ENCODE measurements at places on chromosomes 7 and 10.

DNA sequence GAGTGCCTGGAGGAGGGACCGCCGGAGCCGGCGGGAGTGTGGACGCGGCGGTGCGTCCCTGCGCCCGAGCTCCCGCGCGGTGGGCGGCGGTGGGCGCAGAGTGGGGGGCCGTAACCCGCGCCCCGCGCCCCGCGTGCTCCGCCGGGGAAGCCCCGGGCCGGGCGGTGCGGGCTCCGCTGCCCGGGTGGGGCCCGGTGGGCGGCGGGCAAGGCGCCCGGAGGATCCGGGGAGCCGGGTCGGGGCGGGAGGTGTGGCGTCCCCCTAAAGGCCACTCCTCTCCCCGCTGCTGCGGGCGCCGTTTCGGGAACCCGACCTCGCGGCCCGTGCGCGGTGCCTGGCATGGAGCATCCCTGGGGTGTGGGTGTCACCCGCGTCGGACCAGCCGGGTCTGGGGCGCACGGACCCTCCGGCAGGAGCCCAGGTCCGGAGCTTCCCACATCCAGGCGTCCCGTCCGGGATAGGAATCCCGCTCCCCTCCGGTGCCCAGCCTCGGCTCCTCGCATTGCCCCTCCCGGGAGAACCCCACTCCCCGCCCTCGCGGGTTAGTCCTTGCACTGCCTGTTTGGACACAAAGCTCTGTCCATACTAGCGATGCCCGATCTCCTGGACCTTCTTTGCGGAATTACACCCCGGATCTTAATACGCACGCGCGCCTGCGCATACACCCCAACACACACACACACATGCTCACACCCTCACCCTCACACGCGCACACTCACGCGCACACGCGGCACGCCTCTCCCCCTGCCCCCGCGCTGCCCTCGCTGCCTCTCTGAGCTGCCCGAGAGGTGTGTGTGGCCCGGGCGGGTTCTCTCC is 723 bp downstream of the MTURN start:
- DNase-seq, result peak; percentile 51

GRCh38 chr10:63012623-63013022 is 120.5 kb upstream of the NRBF2 start:
- no peak for DNase-seq

DNA sequence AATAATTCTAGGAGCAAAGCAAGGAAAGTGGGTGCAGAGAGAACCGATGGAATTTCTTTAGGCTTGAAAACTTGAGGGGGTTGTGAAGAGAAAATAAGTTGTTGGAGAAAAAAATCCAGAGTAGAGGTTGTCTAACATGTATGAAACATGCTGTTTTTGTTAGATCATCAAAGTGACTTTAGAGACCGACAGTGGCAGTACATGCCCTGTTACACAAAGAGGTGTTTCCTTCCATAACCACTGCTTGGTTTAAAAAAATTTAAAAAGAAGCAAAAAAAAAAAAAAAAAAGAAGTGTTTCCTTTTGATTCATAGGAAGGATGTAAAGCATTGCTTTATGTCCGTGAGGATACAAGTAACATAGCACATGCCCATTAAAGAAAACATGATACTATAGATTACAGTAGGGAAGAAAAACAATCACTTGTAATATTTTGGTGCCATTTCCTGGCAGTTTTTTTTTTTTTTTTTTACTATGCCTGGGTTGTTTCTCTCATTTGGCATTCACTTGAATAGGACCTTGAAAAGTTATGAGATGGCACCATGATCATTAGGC is 6.1 kb downstream of the ENTPD1 start:
- no peak for DNase-seq

GRCh38 chr10:28906415-28906814 is 229.1 kb downstream of the BAMBI start:
- DNase-seq, result no peak

DNA sequence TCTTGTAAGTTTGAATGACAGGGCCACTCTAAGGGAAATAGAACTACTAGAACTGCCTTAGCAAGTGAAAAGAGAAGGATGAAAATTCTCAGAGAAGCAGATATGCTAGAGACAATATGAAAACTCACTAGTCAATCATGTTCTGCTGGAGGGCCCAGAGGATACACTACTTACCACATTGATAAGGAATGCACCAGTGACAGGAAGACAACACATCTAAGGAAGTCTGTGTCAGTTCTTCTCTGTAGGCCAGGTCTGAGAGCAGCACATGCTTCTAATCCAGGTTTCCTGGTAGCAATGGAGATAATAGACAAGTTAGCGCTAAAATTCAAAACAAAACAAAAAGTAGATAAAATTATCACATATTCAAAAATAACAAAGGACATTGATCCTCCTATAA is 235.2 kb upstream of the AKR1E2 start:
- no peak for DNase-seq

GRCh38 chr10:104941662-104942061 is 300.6 kb downstream of the SORCS3 start:
- no peak for DNase-seq

DNA sequence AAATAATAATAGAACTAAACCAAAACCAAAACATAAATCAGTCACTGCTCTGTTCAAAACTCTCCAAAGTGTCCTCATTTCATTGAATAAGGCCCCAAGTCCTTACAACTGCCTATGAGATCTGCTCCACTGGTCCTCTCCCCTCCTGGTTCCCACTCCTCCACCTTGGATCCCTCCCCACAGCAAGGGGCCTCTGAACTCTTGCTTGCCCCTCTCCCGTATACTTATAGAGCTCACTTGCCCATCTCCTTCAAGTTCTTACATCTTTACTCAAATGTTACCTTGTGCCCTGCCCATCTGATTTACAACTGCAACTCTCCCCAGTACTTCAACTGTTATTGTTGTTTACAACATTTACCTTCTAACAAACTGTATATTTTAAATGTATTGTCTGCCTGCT is 819 bp downstream of the POLD2 start:
- DNase-seq, result no peak

GRCh38 chr10:131099028-131099726 is 212.3 kb downstream of the TCERG1L start:
- no peak for DNase-seq

Measured in WTC11 (cell line).